ENCODE measurements at places on chromosomes 2 and 18.

DNA sequence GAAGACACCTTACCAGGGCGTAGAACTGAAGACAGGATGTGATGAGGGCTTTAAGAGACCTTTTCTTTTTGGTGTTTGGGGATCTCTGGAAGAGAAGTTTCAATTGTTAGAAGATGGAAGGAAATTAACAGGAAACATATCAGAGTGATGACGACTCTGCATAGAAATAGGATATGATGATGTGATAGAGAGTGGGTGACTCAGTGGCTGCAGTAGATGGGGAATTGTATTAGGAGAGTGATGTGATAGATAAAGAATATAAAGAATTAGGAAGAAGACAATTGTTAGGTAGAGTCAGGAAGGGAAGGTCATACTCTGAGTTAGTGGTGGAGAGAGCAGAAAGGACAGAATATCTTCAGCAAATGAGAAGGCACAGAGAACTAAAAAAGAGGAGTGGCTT lies 593.9 kb downstream of the NYAP2 start:
- DNase-seq: no peak

DNA sequence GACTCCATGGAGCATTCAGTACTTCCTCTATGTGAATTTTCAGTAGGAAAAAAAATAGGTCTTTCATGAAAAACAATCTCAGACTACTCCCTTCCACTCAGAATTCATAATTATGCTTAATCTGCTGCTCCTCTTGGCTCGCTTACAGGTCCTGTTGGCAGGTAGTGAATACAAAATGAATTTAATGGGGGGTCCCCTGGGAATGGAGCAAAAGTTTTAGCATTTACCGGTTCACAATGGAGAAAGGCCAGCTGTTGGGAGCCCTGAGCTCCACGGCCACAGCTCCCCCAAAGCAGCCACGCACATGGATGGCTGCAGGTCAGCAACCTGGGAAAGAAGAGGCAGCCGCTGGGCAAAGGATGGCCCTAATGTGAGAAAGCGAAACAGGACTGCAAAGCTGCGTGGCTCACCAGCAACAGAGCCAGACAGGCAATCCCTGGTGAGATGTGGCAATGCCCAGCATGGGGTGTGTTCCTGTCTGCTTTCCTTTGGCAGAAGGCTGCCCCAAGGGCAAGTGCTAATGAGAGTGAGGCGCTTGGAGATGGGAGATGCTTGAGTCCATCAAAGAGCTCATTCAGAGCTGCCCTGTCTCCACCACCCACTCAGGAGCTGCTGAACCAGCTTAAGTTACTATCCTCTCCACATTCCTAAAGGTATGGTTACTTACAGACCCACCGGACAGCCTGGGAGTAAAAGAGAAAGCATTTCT lies 447.4 kb downstream of the EPHA4 start:
- no peak for DNase-seq

DNA sequence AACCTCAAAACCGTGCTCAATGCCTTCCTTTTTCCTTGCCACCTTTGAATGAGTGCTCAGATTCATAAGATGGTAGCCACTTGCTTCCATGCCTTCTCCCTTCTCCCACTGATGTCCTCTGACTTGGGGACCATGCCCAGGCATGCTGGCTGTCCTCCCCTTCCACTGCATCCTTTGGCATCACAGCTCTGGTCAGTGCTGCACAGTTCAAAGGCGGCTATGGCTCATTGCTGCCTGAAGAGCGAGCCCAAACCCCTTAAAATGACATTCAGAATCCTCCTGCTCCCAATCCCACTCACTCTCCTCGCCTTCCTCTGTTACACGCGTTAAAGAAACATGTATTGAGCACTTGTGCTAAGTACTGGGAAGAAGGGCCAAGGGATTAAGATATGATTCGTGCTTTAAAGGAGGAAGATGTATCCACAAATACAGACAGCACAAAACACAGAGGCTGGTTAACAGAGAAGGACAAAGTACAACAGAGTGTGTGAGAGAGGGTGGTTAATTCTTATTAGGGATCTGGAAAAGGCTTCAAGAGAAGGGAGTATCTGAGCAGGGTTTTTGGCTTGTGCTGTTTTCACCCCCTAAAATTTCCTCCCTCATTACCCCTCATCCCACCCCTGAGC lies 81.8 kb downstream of the CERKL start:
- no peak for DNase-seq

GRCh38 chr2:135904341-135904989 lies 28.2 kb upstream of the MCM6 start:
- DNase-seq: no peak

GRCh38 chr2:32423536-32423935 lies 66.7 kb downstream of the BIRC6 start:
- no peak for DNase-seq

- DNase-seq: no peak
Measured at GRCh38 chr2:186522450-186522849, 36.4 kb downstream of the ZC3H15 start.

- DNase-seq: no peak
Measured at GRCh38 chr18:36181898-36182506, 5.3 kb upstream of the MOCOS start.

GRCh38 chr2:210429403-210430137 lies 47.0 kb downstream of the LANCL1 start:
- no peak for DNase-seq

- DNase-seq: no peak
Measured at GRCh38 chr18:50358844-50359243, 16.0 kb upstream of the SKA1 start.

- DNase-seq: no peak
Measured at GRCh38 chr2:227057743-227058447, 106.1 kb downstream of the COL4A4 start.

Data from mesothelial cell of epicardium (in vitro differentiated cells).